Activated CD4-positive, alpha-beta T cell treated with anti-CD3 and anti-CD28 coated beads for 48 hours (primary cell): ENCODE measurements at places on chromosomes 3 and 15.

DNA sequence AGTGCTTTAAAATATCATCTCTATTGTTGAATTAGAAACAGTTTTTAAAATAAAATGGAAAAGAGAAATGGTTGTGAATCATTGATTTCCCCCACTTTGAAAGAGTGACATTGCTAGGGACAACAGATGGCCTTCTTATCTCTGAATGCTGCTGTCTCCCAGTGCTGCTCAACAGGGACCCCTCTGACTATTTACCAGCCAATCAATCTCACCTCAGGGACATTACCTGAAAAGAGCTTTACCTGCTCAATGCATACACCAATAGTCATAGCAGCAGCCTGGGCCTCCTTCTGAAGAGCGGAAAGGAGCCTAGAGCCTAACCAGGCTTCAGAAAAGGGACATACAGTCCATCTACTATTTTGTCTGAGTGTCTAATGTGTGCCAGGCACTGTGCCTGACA lies 162.8 kb downstream of the CGGBP1 start:
- no peak for DNase-seq

GRCh38 chr3:26845194-26845593 lies 222.6 kb downstream of the LRRC3B start:
- DNase-seq, result no peak

- DNase-seq, result no peak
These were observed 412.3 kb downstream of the FOXP1 start for GRCh38 chr3:71171247-71171646.

DNA sequence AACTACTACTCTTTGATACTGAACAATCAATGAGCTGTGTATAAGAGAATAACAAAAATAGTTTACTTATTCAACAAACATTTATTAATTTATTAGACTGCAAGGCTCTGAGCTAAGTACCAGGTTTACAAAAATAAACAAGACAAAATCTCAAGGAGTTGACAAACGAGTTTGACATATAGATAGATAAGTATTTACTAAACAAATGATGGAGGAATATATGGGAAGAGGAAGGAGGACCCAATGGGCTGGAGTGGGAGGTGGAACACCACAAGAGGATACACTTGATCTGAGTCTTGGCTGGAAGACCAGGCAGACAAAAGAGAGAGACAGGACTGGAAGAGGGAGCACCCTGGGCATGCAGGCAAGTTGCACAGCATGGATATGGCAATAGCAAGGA lies 47.5 kb upstream of the FSIP1 start:
- no peak for DNase-seq

- no peak for DNase-seq
These were observed 85.8 kb downstream of the MB21D2 start for GRCh38 chr3:192831801-192832347.

DNA sequence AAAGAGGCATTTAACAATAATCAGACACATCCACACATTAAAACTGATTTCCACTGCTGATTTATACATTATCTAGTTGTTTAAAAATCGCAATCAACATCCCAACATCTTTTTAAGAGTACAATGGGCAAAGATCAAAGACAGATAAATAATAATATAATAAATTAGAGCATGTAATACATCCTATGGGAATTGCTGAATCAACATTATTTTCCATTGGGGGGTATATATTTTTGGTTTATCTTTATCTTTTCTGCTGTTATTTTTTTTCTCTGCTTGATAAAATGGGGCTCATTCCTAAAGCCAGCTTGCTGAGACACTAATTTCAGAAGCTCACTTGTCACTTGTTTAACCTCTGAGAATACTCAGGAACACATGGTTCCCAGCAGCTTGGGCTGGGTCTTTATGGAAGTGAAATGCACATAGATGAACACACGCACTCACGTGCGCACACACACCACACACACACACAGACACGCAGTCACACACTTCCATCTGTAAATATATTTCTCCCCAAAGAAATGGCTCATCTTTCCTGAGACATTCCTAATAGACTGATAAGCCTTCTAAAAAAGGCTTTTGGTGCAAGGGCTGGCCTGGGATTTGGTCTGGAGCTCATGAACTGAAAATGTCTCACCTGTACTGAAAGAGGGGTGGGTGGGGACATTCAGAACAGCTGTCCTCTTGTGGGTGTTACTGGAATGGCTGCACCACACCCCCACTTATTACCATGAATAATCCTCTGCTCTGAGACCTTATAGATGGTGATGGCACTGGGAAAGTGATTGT lies 3.5 kb upstream of the PPIB start:
- no peak for DNase-seq

GRCh38 chr15:38868326-38869114 lies 303.9 kb upstream of the RASGRP1 start:
- DNase-seq, result no peak

GRCh38 chr3:149621218-149622005 lies 36.4 kb downstream of the WWTR1 start:
- no peak for DNase-seq

DNA sequence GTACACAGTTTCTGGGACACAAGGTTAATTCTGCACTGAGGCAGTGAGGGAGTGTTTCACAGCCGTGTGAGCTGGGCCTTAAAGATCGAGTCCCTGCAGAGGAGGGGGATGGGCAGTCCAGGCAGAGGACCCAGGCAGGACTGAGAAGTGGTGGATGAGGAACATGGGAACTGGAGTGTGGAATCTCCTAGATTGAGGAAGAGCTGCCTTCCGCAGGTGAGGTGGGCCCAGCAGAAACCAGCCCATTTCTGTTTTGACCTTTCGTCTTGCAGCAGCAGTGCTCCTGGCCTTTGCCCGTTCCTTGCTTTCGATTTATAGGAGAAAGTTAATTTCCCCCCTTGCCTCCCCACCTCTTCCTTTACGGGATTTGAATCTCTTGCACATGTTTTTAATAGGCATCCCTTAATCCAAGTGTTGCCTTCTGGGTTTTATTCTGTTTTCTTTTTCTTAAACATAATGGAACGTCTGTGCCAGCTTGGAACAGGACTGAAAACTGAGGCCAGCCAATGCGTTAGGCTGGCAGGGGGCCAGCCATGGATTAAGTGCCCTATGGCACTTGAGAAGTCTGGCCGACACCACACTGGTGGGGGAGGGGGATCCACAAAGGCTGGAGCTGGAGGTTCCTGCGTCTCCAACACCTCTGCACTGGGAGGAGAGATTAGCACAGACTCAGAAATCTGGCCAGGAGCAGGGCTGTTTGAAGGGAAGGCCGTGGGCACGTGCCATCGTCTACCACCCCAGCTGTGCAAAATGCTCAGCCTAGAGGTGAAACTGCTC lies 78.1 kb downstream of the AAGAB start:
- no peak for DNase-seq

DNA sequence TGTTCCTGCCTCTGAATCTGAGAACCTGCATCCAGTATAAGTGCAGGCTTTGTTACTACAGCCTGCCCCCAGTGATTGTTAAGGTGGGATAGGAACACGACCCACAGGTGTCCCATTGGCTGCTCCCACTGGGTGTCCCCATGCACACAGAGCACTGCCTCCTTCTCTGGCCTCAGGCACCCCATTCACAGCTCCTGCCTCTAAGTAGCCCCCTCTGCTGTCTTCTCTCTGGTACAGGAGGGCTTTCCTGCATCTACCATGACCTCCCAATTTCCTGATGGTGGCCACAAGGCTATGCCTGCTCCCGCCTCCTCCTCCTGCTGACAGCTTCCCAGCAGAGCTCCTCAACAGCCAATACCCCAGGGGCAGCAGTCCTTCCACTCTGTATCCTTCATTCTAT lies 238.6 kb upstream of the TMC3 start:
- no peak for DNase-seq

- DNase-seq, result no peak
These were observed 95.7 kb downstream of the PLXNA1 start for GRCh38 chr3:127078626-127079025.

DNA sequence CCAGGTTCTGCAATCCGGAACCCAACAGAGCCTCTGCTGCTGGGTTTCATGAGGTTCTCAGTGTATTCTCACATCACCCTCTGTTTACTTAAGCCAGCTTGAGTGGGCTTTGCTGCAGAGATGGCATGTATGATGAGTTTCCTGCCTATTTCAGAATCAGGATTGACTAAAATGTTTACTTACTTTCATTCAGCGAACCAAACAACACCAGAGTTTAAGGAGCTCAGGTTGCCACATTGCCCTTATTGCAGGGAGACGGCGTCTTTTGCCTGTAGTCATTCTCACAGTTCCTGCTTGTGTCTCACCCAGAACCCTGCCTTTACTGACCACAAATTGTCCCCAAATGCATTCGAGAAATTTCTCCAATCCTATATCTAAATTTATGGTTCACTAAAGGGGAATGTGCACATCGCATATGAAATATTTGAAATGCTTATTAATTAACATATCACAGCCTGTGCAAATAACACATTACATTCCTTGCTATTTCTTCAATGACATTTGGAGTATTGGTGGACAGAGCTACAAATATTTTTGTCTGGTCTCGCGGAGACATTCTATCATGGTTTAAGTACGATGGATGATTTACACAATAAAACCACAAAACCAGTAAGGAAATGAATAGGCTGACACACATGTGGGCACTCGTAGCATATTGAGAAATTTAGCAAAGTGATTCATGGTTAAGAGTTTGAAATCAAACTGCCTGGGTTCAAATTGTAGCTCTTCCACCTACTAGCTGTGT lies 377.2 kb upstream of the CFAP20DC start:
- peak; percentile 38 for DNase-seq

DNA sequence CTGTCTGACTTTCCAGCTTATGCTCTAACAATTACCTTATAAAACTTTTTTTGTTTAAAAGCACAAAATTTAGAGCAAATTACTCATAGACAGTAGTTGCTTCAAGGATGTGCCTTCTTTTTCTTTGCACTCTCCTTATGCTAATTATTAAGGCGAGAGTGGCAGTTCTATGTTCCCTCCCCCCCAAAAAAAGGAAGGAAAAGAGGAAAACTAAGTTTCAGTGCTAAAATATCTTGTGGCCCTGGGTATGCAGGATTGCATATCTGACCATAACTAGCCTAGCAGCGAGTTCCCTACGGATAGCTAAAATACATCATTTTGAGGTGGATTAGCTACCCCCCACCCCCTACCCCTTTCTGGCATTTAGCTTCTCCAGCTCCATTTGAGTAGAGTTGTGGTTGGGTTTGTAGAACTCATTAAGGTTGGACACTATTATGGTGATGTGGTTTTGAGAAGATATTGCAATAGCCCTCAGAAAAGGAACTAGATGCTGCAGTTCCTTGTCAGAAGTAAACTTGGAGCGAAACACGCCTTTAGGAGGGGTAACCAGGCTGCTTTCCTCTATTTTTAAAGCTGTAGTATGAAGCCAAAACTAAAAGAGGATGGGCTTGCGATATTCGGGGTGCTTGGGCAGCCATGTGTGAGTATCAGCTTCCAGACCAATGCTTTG lies 174.6 kb downstream of the AKAP13 start:
- DNase-seq, result no peak

DNA sequence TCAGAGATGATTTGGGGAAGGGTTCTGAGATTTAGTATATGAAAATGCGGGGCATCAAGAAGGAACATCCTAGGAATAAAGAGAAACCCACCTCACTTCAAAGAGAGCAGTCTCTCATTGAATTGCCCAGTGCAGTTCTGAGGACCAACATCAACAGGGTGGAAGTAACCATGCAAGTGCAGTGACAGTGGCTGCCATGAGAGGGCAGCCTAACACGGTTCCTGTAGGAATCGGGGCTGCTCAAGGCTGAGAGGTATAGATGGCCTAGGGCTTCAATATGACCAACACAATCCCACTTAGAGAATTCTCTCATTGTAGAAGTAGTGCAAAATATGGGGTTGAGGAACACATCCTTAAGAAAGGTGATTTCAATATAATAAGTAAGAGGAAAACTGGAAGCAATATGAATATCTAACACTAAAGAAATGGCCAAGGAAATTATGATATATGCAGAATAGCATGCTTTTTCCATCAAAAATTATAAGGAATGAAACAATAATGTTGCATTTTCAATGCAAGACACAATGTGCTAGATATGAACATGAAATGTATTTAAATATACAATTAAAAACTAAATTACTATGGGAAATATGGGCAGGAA lies 51.1 kb upstream of the ARRDC4 start:
- DNase-seq, result peak; percentile 72

- DNase-seq, result no peak
These were observed 3.7 kb downstream of the MEIS2 start for GRCh38 chr15:37096558-37097143.

- DNase-seq, result no peak
These were observed 1.6 kb upstream of the UBA3 start for GRCh38 chr3:69081583-69082262.

DNA sequence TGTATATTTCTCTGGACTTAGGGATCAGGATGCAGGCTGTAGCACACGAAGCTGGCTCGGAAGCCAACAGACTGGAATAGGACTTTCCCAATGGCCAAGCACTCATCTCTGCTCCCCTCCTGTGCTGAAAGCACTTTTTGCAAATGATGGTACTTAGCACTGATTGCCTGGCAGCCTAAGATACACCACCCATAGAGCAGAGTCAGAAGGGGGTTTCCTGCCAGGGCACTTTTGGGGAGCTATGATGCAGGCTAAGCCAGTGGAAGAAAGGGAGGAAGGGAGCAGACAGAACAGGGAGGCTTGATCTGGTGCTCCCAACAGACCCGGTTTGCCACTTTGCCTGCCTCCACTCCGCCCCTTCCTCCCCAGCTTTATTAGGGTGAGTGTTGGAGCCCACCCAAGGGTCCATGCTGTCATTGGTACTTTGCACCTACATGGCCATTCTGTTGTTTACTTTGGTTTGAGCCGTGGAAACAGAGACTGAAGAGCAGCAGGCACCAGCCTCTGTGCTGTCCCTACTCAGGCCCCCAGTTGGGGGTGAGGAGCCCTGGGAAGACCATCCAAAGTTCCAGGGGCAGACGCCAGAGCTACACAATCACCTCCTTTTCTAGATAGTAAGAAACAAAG lies 15.9 kb downstream of the BSN start:
- no peak for DNase-seq

GRCh38 chr3:123877466-123877865 lies 6.7 kb downstream of the MYLK start:
- DNase-seq, result no peak
